ENCODE measurements at places on chromosomes 7 and 10. TPM values are rescaled to one million over a fixed set of nuclear protein-coding genes. Genes with fewer than 3 reads are reported as not detected.

The CYP2E1 gene
- not detected for polyA plus RNA-seq

- H3K4me1 ChIP-seq = peaks cover 2% of the 10 kb centered on the region
- no peak overlapping the region for H3K27ac ChIP-seq
- peaks cover 5% of the 10 kb centered on the region for H3K36me3 ChIP-seq
- H3K27me3 ChIP-seq = peaks cover 38% of the 10 kb centered on the region
- no peak overlapping the region for H3K4me3 ChIP-seq
- DNase-seq = no peak
Observed at GRCh38 chr10:120950051-120950561, 98.9 kb downstream of the WDR11 start.

GRCh38 chr10:16975188-16975587 lies 154.4 kb downstream of the CUBN start:
- no peak for DNase-seq
- H3K36me3 ChIP-seq = peaks cover 11% of the 10 kb centered on the region
- no peak overlapping the region for H3K4me3 ChIP-seq
- no peaks in the 10 kb centered on the region for H3K4me1 ChIP-seq

DNA sequence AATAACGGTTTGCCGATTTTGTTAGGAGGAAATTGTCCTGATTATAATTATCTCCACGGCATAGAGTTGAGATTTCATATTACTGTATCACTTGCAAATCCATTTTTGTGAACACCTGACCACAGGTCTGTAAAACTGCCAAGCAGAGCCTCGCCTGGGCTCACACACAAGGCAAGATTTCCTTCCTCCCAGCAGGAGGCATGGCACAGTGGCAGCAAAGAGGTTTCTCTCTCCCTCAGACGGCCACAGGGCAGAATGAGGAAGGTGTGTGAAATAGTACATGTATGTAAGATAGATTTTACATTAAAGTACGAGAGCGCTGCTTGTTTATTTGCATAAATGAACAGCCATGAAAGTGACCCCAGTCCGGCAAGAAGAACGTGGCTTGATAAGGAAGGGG lies 130.1 kb downstream of the CELF2 start:
- H3K4me3 ChIP-seq = peak overlapping the region; percentile 88
- H3K36me3 ChIP-seq = no peaks in the 10 kb centered on the region
- peak; percentile 68 for DNase-seq
- H3K27ac ChIP-seq = peak overlapping the region; percentile 98
- peaks cover 50% of the 10 kb centered on the region for H3K4me1 ChIP-seq

GRCh38 chr10:124799211-124799610 lies 2.4 kb upstream of the ABRAXAS2 start:
- peaks cover 22% of the 10 kb centered on the region for H3K4me1 ChIP-seq
- peak overlapping the region; percentile 52 for H3K4me3 ChIP-seq
- H3K27me3 ChIP-seq = no peaks in the 10 kb centered on the region
- H3K36me3 ChIP-seq = no peaks in the 10 kb centered on the region

DNA sequence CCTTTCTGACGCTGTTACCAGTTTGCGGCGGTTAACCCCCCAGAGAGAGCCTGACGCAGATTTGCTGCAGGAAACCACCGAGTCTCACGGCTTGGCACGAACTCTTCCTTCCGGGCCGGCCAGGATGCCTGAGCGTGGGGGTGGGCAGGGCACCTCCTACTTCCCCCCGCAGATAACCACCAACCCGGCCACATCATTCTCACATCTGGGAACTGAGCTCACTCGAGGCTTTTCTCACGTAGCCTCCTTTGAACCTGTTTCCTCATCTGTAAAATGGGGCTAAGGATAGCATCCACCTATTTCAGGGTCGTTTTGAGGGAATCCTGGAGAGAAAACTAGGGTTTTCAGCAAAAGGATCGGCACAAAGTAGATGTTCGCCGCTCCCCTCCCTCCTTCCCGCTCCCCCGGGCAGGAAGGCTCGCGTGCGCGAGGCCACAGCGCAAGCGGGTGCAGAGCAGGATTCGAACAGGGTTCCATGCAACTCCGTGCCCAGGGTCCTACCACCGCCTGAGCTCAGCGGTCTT lies 23.6 kb downstream of the DDIT4 start:
- peak overlapping the region; percentile 78 for H3K4me3 ChIP-seq
- H3K27ac ChIP-seq = peak overlapping the region; percentile 100
- no peaks in the 10 kb centered on the region for H3K27me3 ChIP-seq
